ENCODE measurements at places on chromosomes 4 and X.
A peak's percentile ranks its signal among the peaks of the same experiment; 100 is the strongest.

DNA sequence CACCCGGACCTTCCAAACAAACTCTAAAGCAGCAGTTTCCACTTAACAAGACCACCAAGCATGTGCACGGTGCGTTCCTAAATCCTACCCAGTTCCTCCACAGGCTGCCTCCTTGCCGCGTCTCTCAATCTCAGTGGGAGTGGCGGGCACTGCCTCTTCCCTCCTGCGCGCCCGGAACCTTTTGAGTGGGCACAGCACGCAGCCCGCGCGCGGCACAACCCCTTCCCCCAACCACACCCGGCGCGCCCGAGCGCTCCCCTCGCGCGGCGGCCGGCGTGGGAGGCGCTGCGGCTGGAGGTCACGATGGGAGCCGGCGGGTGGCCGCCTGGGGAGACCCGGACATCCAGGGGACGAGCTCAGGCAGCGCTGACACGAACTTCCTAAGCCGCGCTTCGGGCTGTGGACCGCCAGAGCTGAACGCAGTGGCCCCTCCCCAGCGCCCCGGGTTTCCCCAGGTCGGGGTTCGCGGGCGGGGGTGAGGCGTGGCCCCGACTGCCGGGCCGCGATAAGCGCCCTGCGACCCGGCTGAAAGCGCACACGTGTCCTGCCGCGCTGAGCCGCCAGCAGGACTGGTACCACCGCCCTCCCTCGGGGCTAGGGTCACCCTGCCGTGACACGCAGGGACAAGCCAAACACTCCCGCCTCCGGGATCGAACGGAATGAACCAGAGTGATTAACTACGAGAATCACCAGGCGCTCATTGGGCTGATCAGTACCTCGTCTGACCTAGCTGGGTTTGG is at the start of gene ABCG2:
ABCG2 (minus strand) TSS at position 151 of the 740 bp plus-strand sequence. CDS start 18,644 bp downstream, outside the sequence.
- peak; percentile 65 for DNase-seq

- no peak for DNase-seq
Observed at GRCh38 chr4:114081783-114082182, 102.3 kb upstream of the ARSJ start.

DNA sequence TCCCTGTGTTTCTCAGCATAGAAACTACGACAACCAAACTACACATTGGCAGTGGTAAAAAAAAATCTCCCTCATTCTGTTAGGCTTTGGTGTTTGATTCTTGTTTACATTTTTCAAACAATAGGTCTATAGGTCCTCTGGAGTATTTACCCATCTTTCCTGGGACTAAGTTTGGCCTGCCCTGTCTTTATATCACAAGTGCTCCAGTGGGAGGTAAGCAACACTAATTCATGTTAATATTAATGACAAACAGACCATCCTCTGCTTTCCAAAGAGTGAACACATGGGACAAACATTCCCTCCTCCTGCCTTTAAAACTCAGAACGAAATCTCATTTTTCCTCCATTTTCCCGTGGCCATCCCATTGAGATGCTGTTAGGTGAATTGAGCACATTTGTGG is 514.1 kb upstream of the INTU start:
- no peak for DNase-seq

- no peak for DNase-seq
Observed at GRCh38 chrX:6004529-6004928, 224.1 kb downstream of the NLGN4X start.

DNA sequence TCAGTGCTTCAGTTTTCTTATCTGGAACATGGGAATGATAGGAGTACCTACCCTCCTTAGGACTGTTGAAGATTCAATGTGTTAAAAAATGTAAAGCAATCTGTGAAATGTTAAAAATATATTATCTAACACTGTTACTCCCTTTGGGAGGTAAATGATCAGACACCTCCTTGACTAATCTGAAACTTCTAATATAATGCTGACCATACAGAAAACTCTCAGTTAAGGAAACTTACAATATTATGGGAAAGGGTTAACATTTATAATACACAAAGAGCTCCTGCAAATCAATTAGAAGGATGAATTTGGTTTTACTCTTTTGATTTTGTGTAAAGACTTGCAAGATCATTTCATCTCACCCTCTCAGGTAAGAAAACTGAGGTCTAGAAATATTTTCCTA is 1.6 kb upstream of the PFKFB1 start:
- no peak for DNase-seq

- no peak for DNase-seq
Observed at GRCh38 chrX:93461060-93461459, 212.3 kb downstream of the NAP1L3 start.

DNA sequence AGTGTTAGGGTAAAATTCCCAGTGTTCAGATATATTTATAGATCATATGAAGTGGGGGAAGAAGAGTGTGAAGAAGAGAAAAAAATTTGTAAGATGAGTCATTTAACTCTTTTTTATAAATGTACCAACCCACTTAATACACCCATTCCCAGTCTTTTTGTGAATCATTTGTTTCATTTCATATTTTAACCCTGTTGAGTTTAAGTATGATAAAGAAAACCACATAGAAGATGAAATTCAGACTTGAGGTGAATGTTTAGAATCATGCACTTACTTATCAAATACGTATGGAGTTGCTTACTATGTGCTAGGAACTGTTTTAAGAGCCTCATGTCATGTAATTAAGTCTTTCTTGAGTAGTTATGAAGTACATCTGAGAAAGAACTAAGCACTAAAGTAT is 56.6 kb upstream of the DAPP1 start:
- DNase-seq = no peak

DNA sequence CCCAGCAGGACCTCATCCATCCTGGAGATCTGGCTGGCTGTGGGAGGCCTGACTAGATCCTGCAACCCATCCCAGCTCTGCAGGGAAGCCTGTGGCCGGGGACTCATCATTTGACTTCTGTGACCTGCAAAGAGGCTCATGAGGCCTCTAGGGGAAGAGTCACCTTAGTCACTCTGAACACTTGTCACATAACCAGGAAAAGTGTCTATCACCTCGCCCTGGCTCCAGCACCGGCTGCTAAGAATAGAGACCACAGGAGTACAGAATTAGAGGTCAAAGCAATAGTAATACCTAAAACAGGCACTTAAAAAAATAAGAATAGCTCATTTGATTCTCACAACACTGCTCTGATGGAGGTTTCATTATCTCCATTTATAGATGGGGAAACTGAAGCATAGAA is 3.8 kb upstream of the NSG1 start:
- DNase-seq = no peak

DNA sequence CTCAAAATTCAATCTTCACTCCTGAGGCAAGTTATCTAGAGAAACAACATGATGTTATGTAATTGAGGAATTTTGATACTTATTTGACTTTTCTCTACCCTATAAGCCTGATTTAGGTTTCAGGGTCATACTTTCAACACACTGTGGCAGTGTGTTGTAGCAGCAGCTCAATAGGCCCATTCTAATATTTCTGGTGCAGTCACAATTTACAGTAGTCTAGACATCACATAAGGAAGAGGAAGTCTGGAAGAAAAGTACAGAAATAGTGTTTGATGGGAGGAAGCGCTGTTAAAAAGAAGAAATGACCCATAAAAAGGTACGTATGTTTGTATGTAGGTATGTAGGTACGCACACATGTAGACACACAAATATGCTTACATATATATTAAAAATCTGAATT is 194.3 kb downstream of the ARHGAP24 start:
- no peak for DNase-seq

GRCh38 chr4:10688022-10688421 is 3.5 kb upstream of the CLNK start:
- no peak for DNase-seq

GRCh38 chr4:152578670-152579069 is 42.8 kb upstream of the FBXW7 start:
- DNase-seq = no peak

Measured in stimulated activated effector memory CD8-positive, alpha-beta T cell treated with anti-CD3 and anti-CD28 coated beads, Interleukin-12 subunit alpha, Interleukin-12 subunit beta, amount 100 ng/mL, for 72 hours (primary cell).